ENCODE measurements at places on chromosomes 1 and 21.

DNA sequence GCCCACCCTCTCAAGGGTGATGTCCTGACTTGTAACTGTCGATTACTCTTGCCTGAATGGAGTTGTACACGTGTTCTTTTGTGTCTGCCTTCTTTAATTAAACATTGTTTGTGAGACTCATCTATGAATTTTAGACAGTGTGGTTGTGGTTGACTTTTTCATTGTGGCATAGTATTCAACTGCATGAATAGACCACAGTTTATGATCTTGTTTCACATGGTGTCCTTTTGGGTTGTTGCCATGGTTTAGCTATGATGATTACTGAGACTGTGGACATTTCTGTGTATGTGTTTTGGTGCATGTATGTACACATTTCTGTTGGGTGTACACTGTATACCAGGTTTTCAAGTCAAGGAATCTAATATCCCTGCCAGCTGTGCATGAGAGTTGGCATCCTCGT, 30.1 kb downstream of the PRMT2 start:
- DNase-seq, result no peak

- no peak for DNase-seq
Observed at GRCh38 chr1:67700692-67701410, 15.8 kb downstream of the GADD45A start.

DNA sequence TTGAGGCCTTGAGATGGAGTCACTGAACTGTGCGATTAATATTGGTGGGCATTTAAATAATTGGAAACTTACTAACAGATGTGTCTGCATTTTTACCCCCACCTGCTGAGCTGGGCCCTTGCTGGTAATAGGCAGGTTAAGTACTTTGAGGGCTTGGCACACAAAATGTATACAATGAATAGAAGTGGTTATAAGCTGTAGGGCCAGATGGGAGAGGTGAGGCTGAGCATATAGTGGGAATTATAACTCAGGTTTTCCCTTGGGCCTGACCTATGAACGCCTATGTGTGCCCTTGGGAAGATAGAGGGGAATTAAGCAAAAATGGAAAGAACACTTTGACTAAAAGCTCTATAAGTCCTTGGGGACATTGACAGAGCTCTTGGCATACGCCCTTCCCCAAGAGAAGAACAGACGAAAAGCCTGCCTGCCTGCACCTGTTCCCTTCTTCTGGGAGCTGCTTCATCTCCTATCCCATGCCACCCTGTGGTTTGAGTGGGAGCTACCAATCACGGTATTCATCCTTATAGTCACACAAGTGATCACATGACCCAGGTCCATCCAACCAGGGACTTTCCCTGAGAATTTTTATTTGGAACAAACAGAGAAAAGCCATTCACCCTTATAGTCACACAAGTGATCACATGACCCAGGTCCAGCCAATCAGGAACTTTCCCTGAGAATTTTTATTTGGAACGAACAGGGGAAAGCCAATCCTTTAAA, 260.7 kb upstream of the CSF3R start:
- no peak for DNase-seq

DNA sequence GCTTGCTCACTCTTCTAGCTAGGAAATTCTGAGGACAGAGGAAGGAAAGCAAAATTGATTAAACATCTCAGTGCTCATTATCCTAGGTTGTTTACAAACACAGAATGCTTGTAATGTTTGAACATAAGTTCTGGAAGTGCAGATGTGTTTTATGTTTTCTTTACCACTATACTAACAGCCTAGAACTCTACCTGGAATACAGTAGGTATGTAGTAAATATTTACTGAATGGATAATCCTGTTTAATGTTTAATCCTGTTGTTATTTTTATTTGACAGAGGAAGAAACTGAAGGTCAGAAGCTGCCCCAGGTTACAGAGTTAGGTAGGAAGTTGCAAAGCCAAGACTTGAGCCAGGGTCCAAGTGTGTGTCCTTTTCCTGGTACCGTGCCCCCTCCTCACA, 6.1 kb downstream of the MTOR start:
- no peak for DNase-seq

DNA sequence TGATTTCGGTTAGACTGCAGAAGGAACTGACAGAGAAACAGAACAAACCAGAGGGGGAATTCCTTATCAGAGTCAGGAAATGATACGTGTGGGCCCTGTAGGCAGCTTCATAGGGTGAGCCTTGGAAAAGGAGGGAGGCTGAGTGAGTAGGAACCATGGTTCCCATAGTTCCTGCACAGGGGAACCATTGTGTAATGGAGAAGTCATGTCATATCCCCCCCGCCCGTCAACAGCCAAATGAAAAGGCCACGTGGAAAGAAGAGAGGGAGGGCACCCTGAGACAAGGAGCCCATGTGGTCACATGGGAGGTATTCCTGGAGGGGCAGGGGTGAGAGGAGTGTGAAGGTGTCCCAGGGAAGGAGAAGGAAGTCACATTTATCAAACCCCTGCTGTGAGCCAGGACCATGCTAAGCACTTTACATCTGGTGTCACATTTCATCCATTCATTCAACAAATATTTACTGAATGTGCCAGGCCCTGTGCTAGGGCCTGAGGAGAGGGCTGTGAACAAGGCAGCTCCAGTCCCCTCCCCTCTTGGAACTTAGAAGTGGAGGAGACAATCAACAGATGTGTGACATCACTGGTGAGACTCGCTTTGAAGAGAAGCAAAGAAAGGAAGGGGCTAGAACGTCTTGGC, 15.7 kb upstream of the FGR start:
- no peak for DNase-seq

- no peak for DNase-seq
Observed at GRCh38 chr21:36396971-36397370, 11.8 kb downstream of the CHAF1B start.

GRCh38 chr1:185570962-185571361, 163.2 kb upstream of the HMCN1 start:
- DNase-seq, result no peak

DNA sequence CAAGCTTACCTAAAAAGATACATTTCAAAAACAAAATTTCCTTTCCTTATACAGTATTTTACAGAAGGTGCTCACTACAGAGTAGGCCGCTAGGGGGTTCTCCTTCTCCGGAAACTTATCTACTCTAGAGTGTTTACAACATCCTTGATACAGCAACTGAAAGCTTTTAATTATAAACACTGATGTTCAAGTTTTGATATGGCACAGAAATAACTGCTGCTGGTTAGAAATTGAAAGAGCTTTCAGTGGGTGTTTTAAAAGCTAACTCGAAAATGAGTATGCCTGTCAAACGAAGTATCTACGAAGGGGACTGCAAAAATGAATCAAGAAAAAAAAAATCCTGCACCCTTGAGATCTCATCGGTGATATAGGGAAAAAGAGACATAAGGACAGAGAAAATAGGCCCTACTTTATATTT, 1.0 kb downstream of the YOD1 start:
- peak; percentile 21 for DNase-seq

- no peak for DNase-seq
Observed at GRCh38 chr1:59007820-59008598, 224.2 kb upstream of the JUN start.

DNA sequence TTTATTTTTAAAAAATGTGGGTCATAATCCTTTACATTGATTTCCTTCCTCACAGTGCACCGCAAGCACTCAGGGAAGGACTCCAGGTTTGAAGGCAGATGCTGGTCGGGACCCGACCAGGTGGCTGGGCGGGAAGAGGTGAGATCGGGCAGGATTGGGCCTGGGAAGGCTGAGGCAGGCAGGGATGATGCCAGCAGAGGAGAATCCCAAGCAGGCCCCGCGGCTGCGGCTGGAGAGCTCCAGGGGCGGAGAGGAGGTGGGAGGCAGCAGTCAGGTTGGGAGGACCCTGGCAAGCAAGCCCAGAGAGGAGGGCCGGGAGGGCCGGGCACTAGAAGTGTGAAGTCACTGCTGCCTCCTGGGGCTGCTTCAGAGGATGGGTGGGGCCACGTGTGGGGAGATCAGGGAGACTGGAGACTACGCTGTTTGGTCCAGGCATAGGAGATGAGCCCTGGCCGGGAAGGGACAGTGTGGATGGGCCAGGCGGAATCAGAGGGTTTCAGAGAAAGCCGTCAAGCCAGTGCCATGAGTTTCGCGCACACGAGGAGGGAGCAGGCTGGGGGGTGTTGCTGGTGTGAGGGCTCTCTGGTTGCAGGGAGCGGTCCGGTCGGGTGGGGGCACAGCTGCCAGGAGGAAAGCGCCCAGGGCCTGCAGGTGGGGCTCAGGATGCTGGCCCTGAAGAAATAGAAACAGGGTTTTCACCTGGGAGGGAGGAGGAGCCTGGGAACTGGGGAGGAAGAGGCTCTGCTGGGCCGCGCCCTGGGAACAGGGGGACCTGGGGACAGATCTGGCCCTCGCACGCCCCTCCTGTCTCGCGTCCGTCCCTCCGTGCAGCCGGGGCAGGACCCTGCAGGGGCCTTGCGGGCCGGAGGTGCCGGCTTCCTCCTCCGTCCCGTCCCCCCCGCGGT, 888 bp upstream of the COL18A1 start:
- no peak for DNase-seq

GRCh38 chr1:24276791-24277190, 42.4 kb upstream of the GRHL3 start:
- no peak for DNase-seq

DNA sequence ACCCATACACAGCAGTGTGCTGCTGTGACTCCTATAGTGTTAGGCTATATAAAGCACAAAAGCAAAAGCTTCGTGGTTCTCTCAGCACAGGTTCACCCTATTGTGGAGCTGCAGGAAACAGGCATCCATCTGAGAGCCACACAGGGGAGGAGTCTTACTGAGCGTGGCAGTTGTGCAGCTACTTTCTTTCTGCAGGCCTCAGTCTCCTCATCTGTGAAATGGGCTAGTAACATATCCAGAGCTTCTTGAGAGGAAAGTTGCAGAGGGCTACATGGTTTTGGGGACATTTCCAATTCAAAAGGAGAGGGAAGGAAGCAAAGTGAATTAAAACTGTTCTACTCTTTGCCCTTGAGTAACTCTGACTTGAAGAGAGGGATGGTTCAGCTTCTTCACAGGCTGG, 142.0 kb downstream of the FOXD2 start:
- DNase-seq, result no peak

DNA sequence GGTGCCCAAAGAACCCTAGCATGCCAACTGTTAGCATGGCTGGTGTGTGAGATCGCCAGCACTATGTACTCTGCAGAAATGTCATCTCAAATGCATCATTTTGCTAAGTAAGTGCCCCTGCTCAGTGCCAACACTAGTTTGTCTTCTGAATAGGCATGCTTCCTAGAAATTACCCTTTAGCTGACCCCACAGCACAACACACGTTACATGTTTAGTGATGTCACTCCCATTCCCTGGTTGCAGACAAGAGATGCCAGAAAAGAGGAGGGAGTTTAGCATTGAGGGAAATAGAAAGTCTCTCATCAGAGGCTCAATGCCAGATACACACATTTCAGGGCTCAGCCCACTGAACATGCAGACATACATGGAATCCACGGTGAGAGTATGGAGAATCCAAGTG, 9.3 kb upstream of the ST6GALNAC3 start:
- DNase-seq, result no peak

DNA sequence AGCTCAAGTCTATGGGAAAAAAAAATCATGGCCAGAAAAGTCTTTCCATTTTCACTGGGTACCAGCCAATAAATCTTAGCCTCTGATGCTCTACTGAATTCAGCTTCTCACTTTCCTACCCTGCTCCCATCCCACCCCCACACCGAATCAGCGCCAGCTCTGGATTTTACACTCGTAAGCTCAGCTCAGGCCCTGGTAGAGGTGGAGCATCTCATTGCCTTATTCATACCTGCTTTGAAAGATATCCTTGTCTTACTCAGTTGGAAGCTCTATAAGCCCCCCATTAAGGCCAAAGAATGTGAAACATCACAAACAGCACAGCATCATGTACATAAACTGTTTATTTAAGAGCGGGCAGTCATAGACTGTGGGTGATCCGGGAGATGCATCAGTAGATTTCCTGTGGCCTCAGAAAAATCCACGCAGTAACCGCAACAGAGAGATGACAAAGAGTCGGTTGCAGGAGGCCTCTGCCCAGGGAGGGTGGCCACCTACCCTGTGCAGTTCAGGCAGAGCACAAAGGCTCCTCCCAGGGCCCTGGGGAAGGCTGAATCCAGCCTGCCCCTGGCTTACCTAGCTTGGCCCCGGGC, 36.4 kb upstream of the ETS2 start:
- no peak for DNase-seq

GRCh38 chr21:29914326-29914725, 25.5 kb downstream of the GRIK1 start:
- no peak for DNase-seq

DNA sequence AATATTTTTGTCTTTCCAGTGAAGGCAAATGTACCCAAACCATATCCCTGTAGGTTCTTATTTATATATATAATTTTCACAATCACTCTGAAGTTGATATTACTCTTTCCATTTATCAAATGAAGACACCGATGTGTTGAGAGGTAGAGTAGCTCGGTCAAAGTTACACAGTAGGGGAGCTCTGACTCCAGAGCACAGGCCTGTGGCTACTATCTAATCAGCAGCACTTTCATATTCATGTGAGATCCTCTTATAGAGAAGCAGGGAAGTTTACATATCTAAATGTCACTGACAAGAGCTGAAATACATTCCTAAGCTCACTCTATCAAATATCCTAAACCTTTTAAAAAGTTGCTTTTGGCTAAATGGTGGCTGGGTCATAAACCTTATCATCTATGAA, 241.1 kb upstream of the B3GALT2 start:
- no peak for DNase-seq

- no peak for DNase-seq
Observed at GRCh38 chr1:183696981-183697380, 43.9 kb upstream of the APOBEC4 start.

DNA sequence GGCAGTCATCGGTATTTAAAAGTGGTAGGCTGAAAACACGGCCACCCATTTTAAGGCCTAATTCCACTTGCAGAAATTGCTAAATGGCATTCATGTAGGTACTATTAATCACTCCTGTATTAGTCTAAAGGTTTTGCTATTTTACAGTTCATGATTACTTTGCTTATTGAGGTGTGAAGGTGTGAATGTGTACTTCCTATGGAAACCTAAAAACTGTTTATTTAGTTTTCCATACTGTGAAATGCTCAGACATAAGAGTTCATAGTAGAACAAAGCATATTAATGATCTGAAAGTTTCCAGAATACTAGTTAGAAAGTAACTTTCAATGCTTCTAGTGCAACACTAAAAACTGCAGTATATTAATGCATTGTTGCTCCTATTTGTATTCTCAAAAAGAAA, 69.8 kb downstream of the ITGB3BP start:
- no peak for DNase-seq

DNA sequence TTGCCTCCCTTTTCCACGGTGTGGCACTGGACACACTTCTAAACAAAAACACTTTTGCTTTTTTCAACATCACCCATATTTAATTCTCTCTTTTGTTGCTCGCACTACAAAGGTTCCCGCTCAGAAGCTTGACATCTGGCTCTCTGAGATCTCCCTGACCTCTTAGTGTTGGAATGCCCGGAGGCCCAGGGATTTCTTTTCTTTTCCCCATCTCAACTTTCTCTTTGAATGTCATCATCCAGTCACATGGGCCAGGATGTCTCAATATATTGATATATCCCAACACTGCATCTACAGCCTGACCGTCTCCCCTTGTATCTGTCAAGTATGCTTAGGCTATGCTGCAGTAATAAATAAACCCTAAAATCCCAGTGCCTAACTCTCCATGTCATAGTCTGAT, 54.3 kb upstream of the DESI2 start:
- DNase-seq, result no peak
